ENCODE measurements at places on chromosomes 2 and 18.

DNA sequence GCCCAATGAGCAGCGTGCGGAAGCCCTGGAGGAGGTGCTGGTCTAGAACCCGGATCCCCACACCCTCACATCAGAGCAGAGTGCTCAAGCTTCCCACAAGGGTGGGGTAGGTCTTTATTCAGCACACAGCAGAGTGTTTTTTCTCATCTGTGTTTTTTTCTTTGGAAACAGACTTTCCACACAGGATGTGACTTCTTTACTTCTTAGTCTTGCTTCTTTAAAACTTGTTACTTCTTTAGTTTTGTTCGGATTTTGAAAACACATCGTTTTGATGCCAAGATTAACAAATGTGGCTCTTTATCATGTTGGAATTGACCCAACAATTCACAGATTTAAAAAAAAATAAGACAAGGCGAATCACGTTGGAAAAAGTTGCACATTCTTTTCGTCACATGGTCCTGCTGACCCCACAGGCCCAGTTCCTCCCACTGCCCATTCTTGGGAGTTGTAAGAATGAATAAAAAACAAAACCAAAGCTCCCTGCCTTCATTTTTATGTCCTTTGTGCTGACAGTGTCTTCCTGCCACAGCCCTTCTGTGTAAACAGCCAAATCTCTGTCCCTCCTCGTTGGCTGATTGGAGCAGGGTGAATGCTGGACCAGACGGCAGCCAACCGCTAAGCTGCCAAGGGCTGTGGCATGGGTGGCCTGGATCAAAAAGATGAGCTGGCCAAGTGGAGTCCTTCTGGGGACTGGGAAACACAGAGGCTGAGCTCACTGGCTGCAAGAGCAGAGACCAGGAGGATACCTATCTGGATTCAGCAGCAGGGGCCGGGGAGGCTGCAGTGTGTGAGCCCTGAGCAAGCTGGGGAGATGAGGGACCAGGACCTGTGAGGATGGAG lies 81.6 kb downstream of the TWIST2 start:
- no peak for DNase-seq

- no peak for DNase-seq
Measured at GRCh38 chr2:74584088-74584645, 29.6 kb downstream of the DOK1 start.

DNA sequence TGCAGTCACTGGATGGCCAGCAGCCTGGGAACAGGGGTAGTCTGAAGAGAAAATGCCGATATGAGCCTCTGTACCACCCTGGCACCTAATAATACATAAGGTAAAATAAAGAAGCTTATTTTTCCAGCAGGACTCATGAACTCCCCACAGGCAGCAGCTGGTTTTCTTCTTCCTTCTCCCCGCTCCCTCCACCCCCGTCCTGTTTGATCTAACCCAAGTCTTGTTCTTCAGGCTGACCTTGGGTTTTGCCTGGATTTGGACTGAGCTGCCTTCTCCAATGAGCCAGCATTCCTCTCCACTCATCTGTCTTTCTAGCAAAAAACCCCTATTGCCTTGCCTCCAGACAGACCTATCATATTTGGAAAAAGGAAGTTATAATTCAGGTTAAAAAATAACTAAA lies 111.8 kb downstream of the CELF4 start:
- no peak for DNase-seq

GRCh38 chr2:194105358-194105757 lies 1551.7 kb upstream of the SLC39A10 start:
- DNase-seq: no peak

DNA sequence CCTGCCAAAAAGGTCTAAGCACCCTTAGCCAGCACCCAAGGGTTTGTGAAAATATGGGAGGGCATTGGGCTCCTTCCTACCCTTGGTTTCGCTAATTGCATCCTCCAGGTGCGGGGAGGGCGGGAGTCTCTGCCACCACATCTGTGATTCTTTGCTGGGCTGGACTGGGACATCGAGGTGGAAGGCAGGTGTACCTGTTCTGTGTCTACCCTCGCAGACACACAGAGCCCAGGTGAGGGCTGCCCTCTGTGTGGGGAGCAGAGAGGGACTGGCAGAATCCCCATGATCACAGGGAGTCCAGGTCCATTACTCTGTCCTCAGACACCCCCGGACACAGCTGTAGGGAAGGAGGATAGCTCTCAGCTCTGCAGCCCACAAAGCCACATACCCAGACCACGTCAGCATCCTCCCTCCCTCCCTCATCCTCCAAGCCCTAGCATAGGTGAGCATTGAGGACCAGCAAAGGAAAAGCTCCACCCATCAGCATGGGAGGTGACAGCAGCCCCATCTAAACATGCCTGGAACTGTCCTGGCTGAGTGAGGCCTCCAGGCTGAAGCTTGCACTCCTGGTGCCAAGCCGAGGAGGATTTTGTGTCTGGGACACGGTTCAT lies 49.8 kb downstream of the PLB1 start:
- no peak for DNase-seq

GRCh38 chr2:170828533-170828916 lies 11.8 kb downstream of the GAD1 start:
- no peak for DNase-seq

- no peak for DNase-seq
Measured at GRCh38 chr2:217753460-217754200, 249.2 kb downstream of the TNS1 start.

DNA sequence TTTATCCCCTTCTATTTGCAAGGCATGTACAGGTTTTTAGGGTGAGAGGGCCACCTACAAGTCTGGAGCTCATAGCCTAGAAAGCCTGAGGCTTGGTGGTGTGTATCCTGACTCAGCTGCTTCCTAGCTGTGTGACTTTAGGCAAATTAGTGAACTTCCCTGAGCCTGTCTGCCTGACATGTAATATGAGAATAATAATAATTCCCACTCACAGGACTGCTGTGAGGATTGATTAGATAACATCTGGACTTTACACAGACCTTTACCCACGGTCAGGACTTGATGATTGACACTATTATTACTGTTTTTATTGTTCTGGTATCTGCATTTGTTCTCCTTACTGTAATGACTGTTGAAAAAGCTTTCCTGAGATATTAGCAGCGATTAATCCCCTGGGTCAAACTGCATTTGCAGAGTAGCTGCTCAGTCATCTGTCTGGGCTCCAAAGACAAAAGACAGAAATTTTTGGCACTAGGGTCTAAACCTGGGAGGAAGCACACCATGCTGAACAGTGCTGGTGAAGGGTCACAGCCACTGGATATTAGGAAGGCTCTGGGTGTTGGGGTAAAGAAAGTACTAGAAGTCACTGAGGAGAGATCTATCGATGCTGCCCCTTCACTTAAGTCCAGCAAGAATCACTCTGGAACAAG lies 276.5 kb upstream of the FN1 start:
- DNase-seq: no peak

DNA sequence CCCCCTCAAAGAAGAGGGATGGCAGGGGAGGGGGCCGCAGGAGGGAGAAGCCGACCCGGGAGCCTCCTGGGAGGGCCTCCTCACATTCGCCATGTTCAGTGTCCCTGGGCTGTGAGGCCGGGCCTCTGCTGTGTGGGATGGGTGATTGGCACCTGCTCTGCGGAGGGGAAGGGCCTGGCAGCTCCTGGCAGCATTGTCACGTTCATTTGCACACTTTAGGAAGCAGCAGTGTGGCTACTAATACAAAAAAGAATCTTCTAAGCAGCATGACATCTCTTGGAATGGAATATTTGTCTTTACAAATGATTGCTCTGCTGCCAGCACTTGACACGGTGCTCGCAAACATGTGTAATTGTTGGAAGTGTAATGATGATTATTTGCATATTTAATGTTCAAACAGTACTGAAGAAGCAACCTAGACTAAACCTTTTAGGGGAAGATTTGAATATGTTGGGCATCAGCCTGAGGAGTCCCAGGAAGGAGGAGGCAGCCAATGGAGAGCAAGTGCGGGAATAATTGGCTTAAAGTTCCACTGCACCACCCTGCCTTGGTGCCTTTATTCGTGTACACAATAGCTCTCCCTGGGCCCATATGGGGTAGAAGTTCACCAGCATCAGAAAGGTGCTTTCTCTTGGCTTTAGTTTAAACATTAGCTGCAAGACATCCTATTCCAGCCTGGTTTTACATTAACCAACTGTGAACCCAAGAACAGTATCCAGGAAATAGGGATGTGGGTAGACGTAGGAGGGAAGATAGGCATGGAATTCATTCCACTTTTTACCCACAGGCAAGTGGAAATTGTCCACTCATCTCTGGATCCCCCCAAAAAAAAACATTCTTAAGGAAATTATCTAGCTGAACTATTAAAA lies 404.9 kb downstream of the TMEM182 start:
- no peak for DNase-seq

DNA sequence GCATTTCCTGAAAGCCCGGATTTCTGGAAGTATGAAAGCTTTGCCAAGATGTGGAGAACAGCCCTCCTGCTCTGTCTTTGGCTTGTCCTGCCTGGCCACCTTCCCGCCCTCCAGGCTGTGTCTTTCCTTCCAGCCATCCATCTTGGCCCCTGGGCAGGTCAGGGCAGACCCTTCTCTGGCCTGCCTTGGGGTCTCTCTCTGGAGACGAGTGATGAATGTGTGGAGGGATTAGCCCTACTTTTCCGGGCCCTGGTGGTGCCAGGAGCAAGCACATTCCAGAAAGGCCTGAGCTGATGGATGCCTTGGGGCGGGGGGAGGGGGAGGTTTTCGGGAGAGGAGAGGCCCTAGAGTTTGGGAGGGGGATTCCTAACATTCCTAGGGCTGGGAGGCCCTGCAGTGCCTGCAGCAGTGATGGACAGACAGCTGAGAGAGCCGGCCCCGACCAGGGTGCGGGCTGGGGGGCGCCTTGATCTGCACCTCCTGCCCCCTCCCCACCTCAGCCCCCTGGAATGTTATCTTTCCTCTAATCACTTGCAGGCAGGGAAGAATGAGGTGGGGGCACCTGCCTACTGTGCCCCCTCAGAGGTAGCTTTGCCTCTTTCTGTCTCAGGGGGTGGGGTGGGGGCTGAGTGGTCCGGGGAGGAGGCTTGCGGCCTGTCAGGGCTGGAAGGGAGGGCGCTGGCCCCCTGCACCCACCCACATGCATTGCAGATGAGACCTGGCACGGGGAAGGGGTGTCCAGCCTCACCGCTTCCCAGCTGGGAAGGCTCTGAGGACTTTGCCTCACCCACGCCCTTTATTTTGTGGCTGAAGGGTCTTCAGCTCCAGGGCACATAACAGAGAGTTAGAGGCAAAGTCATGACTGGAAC lies 156.2 kb downstream of the DDX1 start:
- no peak for DNase-seq

DNA sequence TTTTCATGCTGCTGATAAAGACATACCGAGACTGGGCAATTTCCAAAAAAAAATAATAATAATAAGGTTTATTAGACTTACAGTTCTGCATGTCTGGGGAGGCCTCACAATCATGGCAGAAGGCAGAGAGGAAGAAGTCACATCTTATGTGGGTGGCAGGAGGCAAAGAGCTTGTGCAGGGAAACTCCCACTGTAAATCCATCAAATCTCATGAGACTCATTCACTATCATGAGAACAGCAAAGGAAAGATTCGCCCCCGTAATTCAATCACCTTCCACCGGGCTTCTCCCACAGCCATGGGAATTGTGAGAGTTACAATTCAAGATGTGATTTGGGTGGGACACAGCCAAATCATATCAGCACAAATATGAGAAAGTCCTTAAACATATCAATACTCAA lies 1314.8 kb downstream of the DPP10 start:
- no peak for DNase-seq

- DNase-seq: peak; percentile 13
Measured at GRCh38 chr2:119407430-119408220, 24.0 kb upstream of the TMEM37 start.

DNA sequence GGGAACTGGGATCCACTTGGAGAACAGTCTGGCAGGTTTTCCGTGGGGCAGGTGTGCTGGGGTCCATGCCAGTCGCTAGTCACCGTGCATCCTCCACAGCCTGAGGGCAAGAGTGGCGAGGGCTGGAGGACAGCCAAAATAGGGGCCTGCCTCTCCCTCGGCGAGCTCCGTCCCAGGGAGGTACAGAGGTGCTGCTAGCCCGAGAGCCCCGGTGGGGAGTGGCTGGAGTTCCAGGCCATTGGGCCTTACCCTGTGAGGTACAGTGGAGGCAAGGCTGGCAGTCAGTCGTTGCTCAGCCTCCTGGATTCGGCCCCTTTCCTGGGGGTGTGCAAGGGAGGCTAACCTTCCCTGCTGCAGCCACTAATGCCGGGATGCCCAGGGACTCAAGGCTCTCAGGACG lies 406.6 kb downstream of the CMPK2 start:
- DNase-seq: no peak

DNA sequence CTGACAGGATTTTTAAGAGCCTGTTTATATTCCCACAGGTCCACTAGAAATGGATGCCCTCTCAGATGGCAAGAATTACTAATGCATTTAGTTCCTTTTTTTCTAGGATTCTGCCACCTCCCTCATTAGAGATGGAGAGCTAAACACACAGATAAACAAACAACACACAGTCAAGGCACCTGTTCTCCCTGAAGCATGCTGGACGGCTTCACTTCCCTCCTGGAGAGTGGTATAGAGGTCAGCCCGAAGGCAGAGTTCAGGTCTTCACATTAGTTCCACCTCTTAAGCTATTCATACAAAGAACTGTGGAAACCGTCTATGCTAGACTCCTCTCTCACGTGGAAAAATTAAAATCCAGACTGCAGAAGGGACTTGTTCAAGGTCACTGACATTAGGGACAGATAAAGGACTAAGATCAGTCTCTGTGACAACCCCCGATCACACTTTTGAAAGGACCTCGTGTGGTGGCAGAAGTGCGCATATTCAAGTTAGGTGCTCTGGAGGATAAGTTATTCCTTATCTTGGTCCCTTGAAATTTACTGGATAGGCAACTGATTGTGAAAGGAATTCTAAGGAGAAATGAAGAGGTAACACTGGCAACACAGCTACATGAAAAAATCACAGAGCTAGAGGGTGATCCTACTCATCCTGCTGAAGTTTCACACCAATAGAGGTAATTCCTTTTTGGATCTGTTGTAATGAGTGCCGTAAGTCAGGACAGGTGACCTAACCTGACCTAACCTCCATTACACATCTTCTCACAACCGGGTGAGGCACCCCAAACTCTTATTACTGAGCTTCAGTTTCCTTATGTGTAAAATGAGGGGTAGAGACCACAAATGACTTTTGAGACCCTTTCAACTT lies 75.1 kb downstream of the SPRED2 start:
- DNase-seq: no peak

DNA sequence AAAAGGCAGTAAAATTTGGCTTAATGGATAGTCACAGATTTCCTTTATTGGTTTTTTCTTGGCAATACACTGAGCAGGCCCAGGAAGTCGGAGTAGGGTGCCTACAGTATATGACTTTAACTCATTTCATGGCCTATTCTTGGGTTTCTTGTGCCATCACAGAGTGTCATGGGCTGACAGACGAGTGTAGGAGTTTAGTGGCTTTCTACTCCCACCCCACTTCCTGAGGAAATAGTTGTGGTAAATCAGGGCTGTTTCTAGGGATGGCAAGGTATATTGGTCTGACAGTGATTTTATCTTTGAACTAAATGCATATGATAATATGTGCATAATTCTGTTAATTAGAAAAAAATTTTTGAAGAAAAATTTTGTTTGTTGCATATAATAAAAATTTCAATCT lies 100.1 kb downstream of the PLCL1 start:
- peak; percentile 5 for DNase-seq

- peak; percentile 43 for DNase-seq
Measured at GRCh38 chr2:98252038-98252773, 94.0 kb upstream of the CNGA3 start.

- DNase-seq: no peak
Measured at GRCh38 chr2:16123421-16123820, 183.1 kb downstream of the MYCN start.

- DNase-seq: no peak
Measured at GRCh38 chr2:111007757-111008688, 112.7 kb upstream of the BCL2L11 start.

Data from CD4-positive, alpha-beta T cell (primary cell).